ENCODE measurements at places on chromosomes 5 and 9.
A peak's percentile ranks its signal among the peaks of the same experiment; 100 is the strongest.

GRCh38 chr5:153445875-153446579 lies 44.4 kb upstream of the GRIA1 start:
- DNase-seq = peak; percentile 4

DNA sequence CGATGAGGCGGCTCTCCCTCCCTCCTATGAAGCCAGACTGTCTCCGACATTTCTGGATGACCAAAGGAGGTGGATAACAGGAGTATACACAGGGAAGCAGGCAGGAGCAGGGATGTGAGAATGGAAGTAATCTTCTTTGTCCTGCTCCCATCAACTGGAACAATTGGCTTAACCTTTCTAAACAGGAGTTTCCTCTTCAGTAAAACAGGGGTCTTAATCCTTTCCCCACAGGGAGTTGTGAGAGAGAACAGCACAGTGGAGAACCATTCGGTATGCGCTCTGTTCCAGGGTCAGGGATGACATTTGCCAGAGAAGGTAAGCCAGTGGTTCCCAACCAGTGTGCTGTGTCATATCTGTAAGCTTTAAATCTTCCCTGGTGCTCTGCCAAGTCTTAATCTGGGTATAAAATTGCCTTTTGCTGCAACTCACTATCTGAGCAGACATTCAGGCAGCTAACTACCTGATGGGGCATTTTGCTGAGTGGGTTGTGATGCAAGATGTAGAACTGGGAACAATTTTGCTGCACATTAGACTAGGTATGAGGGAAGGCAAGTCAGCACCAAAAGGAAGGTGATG lies 294.8 kb upstream of the KIF2A start:
- no peak for DNase-seq

GRCh38 chr9:125748446-125749099 lies 1.4 kb downstream of the PBX3 start:
- no peak for DNase-seq

DNA sequence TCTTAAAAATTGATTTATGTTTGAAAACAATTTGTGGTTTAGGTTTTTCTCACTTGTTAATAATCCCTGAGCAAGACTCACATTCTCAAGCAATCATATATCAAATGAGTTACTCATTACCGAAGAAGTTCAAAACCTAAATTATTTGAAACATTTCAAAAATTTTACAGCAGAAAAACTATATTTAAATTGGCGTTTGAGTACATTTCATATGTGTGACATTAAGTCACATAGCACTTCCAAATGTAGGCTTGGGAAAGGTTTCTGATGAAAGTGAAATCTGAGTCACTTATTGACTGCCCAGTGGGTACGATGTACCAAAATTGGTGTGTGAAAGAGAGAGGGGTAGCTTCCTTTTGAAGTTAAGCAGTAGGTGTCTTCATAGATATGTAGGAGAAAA lies 411.4 kb upstream of the SGCD start:
- no peak for DNase-seq

- DNase-seq = peak; percentile 17
Measured at GRCh38 chr9:111914749-111915424, 18.3 kb downstream of the UGCG start.

DNA sequence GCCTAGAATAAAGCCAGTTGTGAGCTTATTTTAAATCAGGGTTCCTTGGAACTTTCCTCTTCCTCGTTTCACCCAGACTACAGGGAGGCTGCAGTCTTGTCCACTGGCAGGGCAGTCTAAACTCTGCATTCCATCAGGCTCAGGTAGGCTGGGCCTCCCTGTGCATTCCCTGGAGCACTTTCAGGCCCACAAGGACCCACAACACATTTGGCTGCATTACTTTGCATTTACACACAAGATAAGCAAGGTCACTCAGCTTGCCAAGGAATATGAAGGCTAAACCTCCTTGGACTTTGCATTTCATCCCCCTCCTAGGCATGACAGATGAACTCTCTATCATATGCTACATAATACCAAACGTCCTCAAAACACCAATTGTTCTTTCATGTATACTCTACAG lies 104.2 kb downstream of the MARCHF3 start:
- DNase-seq = no peak

- DNase-seq = no peak
Measured at GRCh38 chr5:23977997-23978396, 470.6 kb downstream of the PRDM9 start.

- no peak for DNase-seq
Measured at GRCh38 chr5:109439590-109439989, 29.8 kb upstream of the PJA2 start.

DNA sequence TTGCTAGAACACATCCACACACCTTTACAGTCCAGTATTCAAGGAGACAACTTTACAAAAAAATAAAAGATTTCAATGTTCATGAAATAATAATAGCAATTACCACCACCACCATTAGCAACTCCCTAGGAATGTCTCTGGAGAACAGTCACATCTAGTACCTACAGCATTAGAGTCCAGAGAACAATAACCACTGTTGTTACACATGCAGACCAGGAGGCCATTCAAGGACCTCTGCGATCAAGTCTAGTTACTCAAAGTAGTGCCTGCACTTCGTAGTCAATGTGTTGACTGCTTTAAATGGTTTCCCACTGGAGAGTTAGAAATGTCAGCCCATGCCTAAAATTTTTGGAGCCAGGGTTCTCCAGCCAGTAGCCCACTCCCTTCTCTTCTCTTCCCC lies 244.4 kb downstream of the DEPDC1B start:
- DNase-seq = no peak

DNA sequence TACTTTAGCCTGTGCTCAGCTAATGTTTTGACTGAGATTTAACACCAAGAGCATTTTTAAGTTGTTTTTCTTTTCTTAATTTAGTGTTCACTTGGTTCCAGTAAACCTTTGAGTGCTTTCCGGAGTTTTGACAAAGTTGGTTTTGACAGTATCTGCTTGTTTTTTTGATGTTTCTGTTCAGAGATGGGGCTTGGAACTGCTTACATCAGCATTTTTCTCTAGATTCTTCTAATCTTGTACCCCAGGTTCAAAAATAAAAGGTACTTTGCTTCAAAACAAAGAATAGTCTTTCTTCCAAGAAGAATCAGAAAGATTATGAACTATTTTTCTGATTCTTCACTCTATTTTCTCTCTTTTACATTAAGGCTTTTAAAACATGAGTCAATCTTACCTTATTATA lies 132.2 kb downstream of the DPYSL3 start:
- DNase-seq = no peak

DNA sequence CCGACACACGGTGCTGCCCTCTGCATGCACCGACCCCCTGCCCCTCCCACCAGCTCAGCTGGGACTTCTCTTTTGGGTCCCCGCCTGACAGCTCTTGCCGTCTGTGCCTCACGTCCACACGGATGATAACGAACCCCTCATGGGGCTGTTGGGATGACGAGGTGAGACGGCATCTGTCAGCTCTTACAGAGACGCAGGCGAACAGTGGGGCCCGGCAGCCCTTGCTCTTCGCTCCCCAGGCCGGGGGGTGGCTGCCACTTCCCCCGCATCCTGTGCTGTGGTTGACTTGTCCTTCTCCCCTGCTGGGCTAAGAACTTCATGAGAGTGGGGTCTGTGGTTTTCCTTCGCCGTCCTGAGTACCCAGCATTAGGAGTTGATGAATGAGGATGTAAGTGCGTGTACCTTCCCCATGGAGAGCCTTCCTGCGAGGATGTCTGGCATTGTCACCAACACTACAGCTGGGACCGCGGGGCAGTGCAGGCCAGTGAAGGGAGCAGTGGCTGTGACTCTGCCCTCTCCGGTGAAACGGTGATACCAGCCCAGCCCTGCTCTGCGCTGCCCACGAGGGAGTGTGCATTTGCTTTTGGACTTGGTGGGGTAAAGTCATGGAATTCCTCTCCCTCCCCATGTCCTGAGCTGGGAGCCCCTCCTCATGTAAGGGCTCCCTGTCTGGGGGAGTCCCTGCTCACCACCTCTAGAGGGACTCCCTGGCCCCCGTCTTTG lies 23.2 kb downstream of the HK3 start:
- DNase-seq = no peak

GRCh38 chr5:120614531-120615180 lies 150.6 kb downstream of the PRR16 start:
- DNase-seq = peak; percentile 79

- DNase-seq = no peak
Measured at GRCh38 chr5:87435144-87435694, 22.5 kb upstream of the CCNH start.

DNA sequence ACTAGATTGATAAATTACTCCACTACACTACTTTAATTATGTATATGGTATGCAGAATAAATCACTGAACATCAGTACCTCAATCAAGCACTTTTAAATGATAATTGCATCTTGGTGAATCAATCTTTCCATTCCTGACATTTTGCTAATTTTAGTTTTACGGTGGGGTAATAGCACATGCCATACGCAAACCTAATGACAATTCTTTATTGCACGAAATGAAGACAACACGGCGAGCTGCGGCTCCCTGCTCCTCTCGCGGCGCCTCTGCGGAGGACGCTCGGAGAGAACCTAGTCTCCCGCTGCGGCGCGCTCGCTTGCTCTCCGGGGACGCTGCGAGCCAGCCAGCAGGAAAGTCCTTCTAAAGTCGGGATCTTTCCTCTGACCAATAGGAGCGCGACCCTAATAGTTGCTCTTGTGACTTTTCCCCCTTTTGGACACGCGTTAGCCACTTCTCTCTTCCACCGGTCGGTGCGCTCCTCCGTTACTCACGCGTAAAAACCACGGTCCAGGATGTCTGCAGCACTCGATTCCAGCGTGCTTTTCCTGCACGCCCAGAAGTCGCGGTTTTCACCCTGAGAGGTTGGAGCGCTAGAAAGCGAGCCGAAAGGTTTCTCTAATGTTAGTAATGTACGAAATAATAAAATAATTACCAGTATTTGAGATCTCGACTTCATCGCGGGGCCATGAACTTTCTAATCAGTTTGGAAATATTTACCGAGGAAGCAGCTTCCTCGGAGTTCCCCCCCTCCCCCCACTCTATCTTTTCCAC lies 1.0 kb upstream of the MEF2C start:
- DNase-seq = peak; percentile 73

GRCh38 chr9:117783828-117784227 lies 79.6 kb downstream of the TLR4 start:
- no peak for DNase-seq

- DNase-seq = no peak
Measured at GRCh38 chr9:110047955-110048402, 160.0 kb downstream of the C9orf152 start.

Data from fibroblast of gingiva (primary cell).